ENCODE measurements at places on chromosomes 3 and 15.

DNA sequence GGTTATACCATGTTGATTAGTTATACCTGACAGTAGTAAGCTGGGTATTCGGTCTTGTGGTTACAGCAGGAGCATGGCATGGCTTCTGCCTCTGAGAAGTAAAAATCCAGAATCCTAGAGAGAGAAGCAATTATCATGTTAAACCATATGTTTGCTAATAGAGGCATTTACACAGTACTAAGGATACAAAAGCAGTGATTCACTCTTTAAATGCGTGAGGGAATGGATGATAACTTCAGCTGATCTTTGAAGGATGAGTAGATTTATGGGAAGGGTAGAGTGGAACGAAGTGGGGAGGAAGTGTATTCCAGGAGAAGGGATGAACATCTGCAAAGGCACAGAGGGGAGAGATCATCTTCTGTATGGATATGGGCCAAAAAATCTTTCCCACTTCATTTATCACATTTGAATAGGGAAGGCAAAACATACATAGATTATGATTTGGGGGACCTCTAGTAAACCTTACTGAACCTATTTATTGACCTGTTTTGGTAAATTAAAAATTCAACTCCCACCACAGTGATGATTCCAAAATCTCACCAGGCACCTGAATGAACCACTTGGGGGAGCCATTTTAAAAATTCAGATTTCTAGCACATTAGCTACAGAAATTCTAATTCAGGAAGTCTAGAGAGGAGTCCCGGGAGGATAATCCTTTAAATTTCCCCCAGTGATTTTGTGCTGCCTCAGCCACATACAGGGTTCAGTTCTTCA, 35.1 kb downstream of the IGSF10 start:
- no peak for DNase-seq

GRCh38 chr3:46559091-46559704, 6.9 kb downstream of the LRRC2 start:
- DNase-seq = no peak

DNA sequence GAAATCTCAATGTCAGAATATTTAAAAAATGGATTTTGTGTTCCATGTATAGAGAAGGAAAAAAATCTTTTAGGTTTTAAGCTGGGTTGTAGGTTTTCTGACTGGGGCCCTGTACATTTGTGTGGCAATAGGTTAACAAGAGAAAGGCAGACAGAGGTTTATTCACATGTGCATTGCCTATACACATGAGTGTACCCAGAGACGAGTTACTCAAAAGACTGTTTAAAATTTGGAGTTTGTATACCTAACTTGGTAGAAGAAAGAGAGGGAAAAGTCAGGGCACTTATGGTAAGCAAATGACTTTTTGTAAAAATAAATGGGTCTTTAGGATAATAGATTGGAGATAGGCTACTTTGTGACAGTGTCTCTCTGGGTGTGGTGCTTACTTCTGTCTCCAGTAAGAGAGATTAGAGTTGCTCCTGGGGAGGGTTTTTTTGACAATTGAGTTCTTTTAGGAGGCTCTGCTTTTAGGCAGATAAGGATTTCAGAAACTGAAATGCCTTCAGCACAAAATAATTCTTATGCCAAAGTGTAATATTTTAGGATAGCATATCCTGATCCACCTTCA, 225.2 kb downstream of the TCF12 start:
- no peak for DNase-seq

GRCh38 chr3:41997702-41998550, 36.0 kb upstream of the ULK4 start:
- DNase-seq = no peak

GRCh38 chr3:5013021-5013906, 34.0 kb downstream of the BHLHE40 start:
- DNase-seq = no peak

DNA sequence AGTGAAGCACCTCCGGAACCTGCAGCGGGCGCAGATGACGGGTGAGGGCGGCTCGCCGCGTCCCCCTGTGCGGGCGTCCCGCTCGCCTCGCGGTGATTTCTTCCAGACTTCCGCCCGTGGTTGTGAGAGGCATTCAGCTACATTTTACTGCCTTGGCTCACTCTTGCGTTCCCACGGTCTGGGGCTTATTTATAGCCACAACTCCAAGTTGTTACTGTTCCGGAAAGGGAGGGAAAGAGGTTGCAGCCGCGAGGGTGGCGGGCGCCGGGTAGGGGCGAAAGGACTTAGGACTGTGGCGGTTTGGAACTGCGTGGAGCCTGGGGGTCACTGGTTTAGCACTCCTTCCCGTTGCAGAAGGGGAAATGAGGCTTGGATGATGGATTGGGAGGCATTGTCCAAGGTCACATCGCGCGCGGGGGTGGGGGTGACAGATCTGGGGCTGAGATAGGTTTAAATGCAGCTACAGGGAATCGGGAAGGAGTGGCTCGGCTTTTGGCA, 1.1 kb downstream of the HES1 start:
- DNase-seq = no peak
